ENCODE measurements at places on chromosomes 5 and 9.

DNA sequence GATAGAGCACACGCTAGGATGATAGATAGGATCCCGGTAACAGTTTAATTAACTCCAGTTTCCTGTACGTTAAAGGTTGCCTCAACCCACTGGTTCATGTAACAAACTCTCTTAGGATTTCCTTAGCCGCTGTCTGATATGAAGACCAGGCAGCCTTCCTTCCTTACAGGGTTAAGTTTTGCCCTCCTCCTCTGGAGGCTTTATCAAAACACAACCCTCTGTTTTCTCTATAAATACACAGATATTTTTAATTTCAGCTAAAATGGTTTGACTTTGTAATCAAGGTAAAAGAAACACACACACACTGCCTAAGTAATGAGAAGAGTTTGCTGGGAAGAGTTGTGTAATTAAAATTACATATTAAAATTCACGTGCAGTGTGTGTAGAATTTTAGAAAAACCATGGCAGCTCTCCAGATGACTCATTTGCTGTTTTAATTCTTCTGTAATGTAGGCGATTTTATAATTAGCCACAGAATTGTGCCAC is 369.8 kb downstream of the CSNK1G3 start:
- no peak for DNase-seq

DNA sequence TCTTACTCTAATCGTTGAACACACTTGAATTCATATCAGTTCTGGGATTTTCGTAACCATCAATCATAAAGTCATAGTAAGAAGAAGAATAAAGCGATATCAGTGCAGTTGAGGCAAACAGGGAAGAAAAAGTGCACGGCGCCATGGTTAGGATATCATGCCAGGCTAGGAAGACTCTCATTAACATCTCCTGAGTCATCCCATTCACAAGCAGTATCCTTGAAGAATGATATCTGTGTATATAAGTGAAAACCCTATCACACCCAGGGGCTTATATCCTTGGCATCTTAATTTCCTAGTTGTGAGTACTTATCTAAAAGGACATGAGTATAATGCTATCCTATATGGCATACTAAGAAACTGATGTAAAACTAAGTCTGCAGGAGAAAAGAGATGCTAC is 38.6 kb downstream of the NFIB start:
- no peak for DNase-seq

DNA sequence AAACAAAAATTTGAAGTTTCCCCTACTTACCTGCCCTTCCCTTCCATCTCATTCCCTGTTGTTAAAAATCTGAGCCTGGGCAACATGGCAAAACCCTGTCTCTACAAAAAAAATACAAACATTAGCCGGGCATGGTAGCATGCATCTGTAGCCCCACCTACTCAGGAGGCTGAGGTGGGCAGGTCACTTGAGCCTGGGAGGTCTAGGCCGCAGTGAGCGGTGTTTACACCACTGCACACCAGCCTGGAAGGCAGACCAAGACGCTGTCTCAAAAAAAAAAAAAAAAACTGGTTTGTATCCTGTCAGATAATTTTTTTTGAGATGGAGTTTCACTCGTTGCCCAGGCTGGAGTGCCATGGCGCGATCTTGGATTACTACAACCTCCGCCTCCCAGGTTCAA is 16.3 kb upstream of the REEP5 start:
- DNase-seq: no peak

DNA sequence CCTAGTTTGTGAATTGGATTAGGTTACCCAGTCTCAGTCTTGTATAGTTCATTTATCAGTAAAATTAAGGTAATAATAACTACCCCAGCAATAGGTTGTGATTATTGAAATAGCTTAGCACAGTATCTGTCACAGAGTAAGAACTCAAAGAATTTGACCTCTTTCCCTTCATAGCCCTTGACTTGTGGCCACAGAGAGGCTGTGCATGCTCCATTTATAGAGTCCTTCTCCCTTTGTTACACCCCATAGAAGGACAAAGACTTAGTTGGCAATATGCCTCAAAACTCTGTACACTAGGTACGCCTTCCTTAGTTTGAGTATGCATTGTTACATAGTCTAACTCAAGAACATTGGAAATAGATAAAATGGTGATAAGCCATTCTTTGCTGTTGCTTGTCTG is 257.2 kb downstream of the KCTD16 start:
- DNase-seq: no peak

DNA sequence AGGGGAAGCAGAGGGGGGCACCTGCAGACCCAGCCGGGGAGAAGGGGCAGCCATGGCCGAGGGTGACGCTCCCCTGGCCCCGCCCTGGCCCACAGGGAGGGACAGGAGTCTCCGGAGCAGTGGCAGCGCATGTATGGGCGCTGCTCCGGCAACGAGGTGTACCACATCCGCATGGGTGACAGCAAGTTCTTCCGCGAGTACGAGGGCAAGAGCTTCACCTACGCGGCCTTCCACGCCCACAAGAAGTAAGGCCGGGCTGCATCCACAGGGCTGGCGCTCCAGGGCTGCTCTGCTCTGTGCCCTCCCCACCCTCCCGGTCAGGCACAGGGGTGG is 68.2 kb downstream of the KCNT1 start:
- DNase-seq: no peak

DNA sequence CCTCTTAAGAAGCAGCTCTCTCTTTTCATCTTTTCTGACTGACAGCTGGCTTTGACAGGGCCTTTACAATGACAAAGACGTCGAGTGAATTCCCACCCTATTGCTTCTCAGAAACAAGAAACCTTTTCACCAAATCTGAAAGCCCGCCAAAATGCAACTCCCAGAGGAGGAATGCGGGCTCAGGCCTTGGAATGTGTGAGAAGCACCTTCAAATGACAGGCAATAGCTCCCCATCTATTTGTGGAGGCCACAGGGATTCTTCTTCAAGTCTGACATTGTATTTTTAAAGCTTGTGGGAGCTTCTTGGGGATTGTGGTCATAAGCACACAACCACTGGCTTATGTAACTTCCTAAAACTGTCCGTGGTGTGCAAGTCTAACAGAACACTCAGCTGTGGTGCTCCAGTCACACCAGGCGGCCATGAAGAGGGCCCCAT is 72.7 kb downstream of the DPYSL3 start:
- DNase-seq: no peak

DNA sequence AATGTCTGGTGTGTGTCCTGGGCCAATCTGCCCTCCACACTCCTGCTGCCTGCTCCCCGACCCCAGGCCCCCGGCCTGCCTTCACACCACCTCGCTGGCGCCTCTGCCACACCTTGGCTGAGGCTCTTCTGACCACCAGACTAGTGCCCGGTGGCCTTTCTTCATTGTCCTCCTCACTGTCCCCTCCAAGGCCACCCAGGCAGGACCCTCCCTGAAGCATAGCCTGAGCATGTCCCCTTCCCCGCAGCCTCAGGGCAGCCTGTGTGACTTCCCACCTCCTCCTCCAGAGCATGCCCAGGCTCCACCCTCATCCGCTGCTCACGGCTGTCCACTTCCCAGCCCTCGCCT is 154.6 kb downstream of the OLFM1 start:
- no peak for DNase-seq

DNA sequence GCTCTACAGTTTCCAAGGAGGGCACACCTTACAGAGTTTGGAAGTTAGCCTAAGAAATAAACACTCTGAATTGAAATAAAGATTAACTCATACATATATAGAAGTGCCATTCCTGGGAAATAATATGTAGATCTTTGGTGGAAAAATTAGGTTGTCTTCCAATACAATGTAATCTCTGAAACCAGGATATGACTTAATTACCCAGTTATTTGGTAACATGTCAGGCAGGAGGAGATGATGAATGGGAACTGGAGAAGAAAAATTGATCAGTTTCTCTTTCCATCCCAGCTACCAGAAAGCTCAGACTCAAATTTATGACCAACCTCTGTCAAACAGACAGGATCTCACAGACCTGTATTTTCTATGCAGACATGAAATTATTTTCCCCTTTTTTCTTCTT is 215.2 kb upstream of the SNX2 start:
- DNase-seq: no peak

DNA sequence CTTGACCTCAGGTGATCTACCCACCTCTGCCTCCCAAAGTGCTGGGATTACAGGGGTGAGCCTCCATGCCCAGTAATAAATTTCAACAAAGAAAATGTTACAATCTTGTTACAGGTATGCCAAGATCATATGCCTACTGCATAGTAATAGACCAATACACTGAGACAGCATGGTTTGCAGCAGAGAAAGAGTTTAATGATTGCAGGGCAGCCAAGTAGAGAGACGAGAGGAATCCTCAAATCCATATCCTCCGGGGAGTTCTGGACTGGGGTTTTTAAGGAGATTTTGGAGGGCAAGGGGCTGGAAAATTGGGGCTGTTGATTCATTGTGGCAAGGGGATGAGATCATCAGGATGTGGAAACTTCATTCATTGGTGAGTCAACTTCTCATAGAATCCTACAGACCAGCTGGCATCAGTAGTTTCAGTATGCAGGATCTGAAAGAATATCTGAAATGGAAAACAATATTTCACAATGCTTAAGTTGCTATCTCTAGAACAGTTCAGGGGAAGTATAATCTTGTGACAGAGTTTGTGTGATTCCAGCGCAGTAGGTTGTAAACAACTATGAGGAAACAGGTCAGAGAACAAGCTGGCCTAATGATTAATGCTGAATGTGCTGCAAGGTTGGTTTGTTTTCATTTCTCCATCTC is 14.8 kb upstream of the TUT7 start:
- DNase-seq: no peak

DNA sequence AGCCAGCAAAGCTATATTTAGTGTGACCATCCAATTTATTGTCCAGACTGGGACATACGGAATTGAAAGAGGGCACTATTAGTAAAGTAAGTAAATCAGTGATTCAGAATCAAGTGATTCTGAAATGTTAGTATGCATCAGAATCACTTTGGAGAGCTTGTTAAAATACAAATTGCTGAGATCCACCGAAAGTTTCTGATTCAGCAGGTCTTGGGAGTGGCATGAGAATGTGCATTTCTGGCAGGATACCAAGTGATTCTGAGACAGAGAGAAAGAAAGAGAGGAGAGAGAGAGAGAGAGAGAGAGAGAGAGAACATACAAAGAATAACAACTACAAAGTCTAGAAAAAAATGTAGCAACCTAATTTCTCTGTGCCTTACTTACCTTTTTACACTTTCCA is 65.4 kb upstream of the ASTN2 start:
- no peak for DNase-seq

DNA sequence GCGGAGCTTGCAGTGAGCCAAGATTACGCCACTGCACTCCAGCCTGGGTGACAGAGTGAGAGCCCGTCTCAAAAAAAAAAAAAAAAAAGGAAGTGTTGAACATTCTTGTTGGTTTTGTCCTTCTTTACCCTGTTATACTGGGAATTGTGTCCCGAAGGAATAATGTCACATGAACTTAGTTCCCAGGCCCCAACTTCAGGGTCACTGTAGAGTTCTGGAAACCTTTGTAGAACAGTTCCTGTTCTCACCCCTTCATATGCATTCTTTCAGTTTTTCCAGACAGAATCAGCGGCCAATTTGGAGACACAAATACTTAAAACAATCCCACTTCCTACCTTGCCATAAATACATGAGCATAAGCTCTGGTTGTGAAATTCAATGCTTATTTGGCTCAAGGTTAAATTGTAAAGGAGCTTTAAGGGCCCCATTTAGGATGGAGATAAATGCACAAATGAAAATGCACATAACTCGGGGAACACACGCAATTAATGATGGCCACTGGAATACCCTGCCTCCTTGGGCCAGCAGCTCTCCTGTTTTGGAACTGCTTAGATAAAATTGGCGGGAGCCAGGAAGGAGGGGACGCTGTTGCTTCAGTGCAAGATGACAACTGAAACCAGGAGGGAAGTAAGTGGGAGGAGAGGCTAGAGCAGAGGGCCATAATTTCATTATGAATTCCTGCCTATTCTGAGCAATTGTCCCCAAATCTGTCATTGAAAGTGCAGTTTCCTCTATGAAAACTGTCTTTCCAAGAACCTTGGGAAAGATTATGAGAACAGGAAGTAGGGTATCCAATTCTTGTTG is 153.7 kb downstream of the FGF1 start:
- DNase-seq: no peak

GRCh38 chr5:67542479-67542878 is 345.9 kb upstream of the CD180 start:
- no peak for DNase-seq

- no peak for DNase-seq
Observed at GRCh38 chr5:178384816-178385495, 152.4 kb upstream of the PHYKPL start.

- DNase-seq: no peak
Observed at GRCh38 chr5:157778121-157778805, 34.8 kb downstream of the LSM11 start.

DNA sequence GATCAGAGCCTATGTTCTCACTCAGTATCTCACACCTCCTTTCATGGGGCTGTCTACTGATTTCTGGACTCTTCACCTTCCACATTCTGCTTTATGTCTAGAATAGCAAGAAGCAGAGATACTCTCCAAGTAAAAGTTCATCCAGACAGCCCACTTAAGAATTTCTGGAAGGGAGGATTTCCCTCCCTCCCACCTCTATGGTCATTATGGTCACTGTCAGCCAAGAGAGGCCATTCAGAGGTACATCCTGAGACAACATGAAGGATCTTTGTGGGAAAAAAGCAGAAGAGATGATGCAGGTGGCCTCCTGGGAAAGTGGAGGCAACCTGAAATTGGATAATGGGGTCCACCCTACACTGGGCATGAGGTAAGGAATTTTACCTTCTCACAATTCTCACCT is 179.5 kb upstream of the ZNF462 start:
- no peak for DNase-seq

GRCh38 chr5:127561254-127561653 is 43.8 kb downstream of the PRRC1 start:
- no peak for DNase-seq

DNA sequence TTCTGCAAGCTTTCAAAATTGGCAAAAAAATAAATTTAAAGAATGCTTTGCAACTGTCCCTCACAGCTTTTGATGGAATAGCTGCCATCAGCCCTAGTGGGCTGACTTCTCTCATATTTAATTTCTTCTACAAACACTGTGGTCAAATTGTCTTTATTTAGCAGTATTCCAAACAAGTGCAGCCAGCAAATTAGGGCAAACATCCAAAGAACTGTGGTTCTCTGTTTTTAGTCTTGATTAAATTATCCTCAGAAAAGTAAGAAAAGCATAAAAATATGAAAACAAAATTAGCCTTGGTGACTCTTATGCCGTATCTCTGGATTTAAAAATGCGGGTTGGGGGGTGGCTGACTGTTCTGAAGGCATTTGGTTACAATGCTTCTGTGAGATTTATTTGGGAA is 95.8 kb upstream of the RETREG1 start:
- no peak for DNase-seq

DNA sequence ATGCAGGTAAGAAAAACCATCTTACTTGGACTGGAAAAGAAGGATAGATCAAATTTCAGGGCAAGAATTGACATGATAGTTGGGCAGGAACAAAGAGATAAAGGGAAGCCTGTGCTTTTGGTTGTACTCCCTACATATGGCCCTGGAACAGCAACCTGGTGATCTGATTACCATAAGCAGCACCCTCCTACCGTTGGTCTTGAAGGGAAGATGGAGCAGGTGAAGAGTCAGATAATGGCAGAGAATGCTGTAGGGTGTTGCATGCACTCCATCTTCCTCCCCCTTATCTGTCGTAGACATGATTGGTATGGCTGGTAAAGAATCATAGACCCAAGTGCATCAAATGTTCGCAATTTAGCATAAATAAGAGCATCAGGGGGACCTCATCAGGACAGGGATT is 4.7 kb downstream of the IRGM start:
- no peak for DNase-seq

Data from putamen (tissue), 1 donor.